AG08395 (cell line): ENCODE measurements at places on chromosomes 3 and 15.
A peak's percentile ranks its signal among the peaks of the same experiment; 100 is the strongest.

GRCh38 chr15:91872356-91873137, 19.0 kb downstream of the SLCO3A1 start:
- no peak for DNase-seq

GRCh38 chr3:159637883-159638542, 350.6 kb upstream of the IL12A start:
- peak; percentile 51 for DNase-seq

- no peak for DNase-seq
These were observed 54.1 kb upstream of the ATP2C1 start for GRCh38 chr3:130839813-130840212.

DNA sequence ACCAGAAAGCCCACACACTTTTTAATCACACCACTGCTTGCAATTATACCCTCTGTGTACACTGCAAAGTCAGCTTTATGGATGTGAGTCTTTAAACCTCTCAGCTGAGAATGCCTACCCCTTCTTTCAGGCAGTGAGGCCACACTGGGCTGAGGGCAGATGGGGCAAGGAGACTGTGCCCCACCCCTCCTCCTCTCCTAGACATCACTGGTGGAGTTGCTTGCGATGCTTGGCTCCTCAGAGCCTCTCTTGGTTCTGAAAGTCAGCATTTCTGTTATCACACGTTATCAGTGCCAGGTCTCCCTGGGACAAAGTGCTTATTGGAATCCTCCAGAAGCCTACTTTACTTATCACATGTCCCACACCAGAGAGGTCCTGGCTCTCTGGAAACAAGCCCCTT, 128.2 kb downstream of the ZNF621 start:
- DNase-seq: no peak

GRCh38 chr3:159978918-159979703, 9.5 kb upstream of the IL12A start:
- DNase-seq: no peak

DNA sequence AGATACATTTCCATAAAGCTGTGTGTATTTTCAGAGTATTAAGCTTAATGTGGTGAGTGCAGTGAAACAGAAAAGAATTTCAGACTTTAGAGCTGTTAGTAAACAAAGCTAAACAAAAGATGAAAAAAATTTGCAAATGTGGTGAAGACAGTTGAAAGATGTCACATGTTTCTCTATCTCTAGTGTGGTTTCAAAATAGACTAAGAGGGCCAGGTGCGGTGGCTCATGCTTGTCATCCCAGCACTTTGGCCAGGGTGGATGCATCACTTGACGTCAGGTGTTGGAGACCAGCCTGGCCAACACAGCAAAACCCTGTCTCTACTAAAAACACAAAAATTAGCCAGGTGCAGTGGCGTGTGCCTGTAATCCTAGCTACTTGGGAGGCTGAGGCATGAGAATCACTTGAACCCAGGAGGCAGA, 466.0 kb upstream of the NR2F2 start:
- DNase-seq: no peak

DNA sequence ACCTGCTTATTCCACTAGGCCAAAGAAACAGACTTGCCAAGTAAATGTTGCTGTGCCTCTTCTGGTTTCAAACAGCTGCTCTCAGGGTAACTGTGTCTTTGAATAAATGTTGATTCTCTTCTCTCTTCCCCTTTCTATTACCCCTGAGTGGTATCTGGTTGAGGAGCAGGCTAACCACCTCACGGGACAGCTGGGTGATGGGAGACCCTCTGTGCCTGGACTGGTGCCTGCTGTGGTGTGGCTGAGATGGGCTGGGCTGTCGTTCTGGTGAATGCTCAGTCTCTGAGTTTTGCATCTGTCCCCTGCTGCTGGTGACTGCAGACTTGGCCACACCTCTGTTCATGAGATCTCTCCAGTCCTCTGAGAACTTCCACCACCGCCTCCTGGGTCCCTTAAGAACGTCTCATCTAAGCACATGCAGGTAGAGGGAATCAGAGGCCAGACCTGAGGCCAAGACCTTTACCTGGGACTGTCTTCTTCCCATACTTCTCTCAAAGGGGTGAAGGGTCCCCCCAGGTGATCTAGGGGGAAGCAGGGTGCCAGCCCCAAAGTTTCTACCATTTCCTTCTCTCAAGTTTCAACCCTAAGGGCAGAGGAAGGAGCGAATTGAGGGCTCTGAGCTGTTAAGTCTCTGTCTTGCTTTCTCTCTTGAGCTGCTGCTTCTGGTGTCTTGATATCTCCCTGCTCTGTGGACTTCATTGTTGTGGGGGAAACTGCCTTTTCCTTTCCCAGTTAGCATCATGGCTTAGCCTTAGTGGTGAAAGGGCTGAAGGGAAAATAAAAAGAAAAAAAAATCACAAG, 252.9 kb downstream of the EBLN2 start:
- DNase-seq: no peak

DNA sequence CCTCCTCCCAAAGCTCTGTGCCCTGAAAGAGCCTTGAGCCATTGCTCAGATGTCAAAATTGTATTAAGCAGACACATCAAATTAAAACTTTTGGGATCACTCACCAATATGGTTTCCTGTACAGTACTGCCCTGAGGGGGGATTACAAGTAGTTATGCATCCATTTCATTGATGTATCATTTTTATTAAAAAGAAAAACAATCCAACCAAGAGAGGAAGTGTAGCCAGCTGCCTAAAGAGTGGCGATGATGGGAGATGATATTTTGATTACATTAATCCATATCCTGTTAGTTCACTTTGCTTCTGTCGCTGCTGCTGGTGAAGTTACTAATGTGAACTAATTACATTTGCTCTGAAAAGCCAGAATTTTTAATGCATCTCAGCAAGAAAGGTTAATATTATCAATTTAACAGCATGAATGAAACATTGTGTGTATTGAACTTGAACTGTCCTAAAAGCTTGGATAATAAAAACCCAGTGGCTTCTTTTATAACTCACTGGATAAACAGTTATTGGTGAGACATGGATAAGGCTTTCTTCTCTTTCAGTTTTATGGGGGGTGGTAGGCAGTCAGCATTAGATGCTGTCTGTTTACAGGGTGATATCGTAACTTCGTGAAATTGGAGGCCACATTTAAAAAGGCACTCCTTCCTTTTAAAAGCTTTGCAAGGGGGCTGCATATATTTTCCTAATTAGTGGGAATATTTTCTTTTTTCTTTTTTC, 87.7 kb downstream of the IGF1R start:
- no peak for DNase-seq

DNA sequence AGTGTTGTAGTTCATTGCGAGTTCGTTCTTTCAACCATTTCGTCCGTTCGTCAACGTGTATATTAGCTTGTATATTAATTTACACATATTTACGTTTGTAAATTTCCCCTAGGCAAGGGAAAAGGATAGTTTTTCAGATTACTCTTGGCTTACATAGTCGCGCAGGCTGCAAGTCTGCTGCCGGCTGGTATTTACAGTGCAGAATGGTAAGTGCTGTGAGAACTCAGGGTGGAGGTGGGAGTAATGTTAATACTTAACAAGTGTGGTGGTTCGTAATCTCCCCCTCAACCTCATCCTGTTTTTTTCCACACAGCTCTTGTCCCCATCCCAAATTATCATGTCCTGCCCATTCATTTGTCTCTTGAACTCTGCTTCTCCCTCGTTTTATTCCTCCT, 766 bp downstream of the FAM98B start:
- DNase-seq: no peak

DNA sequence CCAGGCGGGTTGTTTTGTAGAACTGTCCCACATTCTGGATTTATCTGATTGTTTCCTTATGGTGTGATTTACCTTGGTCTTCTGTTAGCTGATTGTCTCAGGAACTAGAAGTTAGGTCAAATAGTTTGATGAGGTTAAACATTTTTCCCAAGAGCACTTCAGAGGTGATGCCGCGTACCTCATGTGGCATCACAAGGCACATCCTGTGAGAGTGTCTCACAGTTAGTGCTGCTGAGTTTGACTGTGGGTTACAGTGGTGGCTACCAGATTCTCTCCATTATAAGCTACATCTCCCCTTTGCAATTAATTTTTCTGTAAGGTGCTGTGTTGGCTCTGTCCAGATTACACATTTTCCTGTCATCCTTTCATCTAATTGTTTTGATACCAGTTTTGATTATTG, 12.6 kb downstream of the RPUSD3 start:
- DNase-seq: no peak

DNA sequence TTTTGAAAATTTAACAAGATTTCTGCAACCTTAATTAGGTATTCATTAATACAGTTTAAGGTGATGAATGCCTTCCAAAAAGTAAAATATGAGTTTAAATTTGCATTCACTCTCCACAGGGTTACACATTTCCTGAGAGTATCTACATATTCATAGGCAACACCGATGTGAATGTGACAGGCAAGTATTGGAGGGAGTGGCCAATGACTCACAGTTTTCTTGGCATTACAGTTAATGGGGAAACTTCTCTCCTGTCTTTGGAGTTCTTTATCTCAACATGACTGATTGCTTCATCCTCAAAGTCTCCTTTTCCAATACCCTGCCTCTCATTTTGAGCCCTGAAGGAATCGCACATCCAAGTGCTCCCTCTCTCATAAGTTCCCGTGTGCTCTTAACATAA, 181.9 kb upstream of the CHL1 start:
- no peak for DNase-seq

- DNase-seq: no peak
These were observed 793 bp downstream of the SLC30A4 start for GRCh38 chr15:45521596-45522327.

DNA sequence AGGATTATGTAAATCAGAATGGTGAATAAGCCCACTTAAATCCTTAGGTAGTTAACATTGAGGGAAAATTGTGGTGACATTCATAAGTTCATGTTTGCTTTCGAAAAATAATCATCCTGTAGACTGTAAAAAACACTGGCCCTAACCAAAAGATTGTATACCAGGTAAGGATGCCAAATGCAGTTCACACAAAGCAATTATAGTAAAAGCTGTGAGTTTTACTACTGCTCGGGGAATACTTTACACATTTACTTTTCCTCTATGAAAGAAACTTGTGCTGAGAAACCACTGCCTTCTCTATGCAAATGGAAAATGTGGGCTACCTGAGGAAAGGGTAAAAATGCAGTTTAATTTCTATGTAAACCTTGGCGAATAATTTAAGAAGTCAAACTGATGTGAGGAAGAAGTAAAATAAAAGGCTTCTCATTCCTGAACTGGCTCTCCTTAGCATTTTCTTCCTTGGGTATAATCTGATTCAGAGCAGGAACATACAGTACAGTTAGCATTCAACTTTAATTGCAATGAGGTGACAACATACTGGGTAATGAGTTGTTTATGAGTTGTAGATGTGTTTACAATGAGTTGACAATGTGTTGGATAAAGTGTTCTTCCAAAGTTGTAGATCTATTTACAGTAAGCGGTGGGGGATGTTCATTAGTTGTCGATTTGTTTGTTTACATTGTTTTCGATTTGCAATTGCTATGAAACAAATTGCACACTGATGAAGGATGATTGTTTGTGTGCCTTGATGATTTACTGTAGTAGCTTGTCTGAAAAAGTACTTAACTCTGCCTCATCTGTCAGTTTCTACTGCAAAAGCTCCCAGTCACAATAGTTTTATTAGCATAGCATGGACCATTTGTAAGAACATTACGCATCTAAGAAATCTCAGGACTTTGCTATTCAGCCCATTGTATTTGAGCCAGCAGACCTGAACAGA, 453.0 kb upstream of the DPH6 start:
- no peak for DNase-seq

GRCh38 chr3:12879191-12879815, 37.9 kb upstream of the RPL32 start:
- no peak for DNase-seq

GRCh38 chr15:58521293-58521991, 89.7 kb downstream of the LIPC start:
- peak; percentile 75 for DNase-seq

DNA sequence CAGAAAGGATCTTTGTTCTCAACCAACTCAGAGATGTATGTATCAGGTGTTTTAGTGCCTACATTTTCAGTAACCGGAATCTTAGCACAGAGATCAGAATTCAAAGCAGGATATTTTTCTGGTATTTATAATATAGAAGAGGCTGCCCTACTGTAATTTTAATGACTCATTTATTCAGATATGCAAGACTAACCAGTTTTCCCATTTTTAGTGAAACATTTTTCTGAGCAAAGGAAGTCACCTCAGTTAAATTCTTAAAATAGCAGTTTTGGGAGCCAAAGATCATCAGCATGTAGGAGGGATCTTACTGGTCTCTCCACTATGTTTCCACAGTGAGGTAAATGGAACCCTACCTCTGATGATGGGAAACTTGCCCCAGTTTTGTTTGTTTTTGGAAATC, 42.0 kb downstream of the SRP14 start:
- peak; percentile 28 for DNase-seq

DNA sequence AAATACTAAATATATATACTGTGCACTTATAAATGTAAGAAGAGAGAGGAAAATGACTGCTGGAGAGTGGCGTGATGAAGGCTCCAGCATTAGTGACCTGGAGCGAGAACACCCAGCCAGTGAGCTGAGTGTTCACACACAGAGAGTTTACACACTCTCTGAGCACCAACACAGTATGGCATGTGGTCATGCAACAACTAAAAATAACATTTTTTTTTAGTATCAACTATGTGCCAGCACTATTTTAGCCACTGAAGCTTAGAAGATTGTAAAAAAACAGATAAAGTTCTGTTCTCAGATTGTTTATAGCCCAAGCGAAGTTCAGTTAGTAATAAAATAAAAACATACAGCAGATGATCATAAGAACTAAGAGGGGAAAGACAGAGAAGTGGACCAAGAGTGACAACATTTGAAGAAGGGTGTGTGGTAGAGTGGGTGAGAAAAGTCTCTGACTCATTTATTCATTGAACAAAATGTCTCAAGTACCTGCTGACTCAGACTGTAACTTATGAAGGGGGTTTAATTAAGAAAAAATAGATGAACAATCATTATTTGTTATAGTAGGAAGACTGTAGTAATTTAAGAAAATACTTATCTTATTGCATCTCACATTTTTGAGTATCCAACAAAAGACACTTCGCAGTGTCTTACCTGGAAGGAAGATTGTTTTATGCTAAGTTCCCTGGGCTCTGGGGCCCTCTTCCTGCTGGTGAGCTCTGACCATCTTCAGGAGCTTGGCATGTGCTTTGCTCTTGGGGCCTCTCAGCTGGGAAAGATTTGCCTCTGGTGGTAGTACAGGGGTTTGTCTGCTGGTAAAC, 43.8 kb downstream of the GAP43 start:
- DNase-seq: no peak

- peak; percentile 85 for DNase-seq
These were observed 134.0 kb downstream of the PGPEP1L start for GRCh38 chr15:98873441-98874218.

GRCh38 chr3:143552851-143553250, 295.4 kb downstream of the SLC9A9 start:
- DNase-seq: no peak

- no peak for DNase-seq
These were observed 135.2 kb upstream of the SLC24A5 start for GRCh38 chr15:47985568-47985967.

GRCh38 chr3:70111411-70111810, 111.9 kb downstream of the SAMMSON start:
- DNase-seq: no peak

DNA sequence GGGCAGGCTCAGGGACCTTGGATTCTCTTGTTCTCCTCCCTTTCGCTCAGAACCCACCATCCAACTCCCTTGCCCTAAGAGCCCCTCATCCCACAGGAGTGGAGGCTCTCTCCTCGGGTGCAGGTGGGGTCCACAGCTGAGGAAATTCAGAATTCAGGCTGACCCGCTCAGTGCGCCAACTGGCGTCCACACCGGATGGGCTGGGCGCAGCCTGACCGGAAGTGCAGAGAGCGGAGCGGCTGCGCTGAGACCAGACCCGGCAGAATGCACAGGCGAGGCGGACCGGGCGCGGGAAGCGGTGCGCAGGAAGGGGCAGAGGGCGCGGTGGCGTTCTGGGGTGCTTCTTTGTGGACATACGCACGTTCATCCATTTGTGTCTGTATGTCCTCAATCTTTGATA, 210.4 kb upstream of the NDN start:
- no peak for DNase-seq

GRCh38 chr3:51988286-51989146, 5.2 kb downstream of the ACY1 start:
- no peak for DNase-seq
